ENCODE measurements at places on chromosomes 7 and 10. TPM values are rescaled to one million over a fixed set of nuclear protein-coding genes. Genes with fewer than 3 reads are reported as not detected.

DNA sequence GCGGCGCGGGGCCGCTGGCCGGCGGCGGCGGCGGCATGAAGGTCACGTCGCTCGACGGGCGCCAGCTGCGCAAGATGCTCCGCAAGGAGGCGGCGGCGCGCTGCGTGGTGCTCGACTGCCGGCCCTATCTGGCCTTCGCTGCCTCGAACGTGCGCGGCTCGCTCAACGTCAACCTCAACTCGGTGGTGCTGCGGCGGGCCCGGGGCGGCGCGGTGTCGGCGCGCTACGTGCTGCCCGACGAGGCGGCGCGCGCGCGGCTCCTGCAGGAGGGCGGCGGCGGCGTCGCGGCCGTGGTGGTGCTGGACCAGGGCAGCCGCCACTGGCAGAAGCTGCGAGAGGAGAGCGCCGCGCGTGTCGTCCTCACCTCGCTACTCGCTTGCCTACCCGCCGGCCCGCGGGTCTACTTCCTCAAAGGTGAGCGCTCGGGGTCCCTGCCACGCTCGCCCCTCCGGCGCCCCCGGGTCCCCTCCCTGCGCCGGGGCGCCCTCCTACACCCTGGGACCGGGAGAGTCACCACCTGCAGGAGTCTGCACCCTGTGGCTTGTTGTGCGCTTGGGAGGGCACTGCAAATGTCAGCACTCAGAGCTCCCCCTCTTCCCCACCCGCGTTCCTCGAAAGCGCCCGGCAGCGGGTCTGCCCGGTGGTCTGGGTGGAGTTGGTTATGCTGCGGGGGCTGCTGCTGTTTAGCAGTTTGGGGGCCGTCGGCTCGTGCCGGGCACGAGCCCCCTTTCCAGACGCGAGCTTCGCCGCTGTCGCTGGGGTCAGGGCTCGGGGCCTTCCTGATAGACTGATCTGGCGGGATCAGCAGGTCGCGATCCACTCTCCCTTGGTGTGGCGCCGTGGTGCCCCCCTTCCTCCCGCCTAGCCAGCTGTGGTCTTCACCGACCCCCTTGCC is 627 bp downstream of the DUSP5 start:
- DNase-seq, result peak; percentile 79
- H3K4me3 ChIP-seq, result peak overlapping the region; percentile 64
- H3K4me1 ChIP-seq, result peaks cover 79% of the 10 kb centered on the region
- H3K36me3 ChIP-seq, result no peaks in the 10 kb centered on the region
- peak overlapping the region; percentile 97 for H3K27ac ChIP-seq

Gene TRIM56
- total RNA-seq, result 14.3 TPM

Gene INTS15
- total RNA-seq, result 22.1 TPM

Gene GARS1
- 50.1 TPM for total RNA-seq

Gene EGFR
- 35.6 TPM for total RNA-seq

Gene CDNF
- total RNA-seq, result 1.5 TPM

Gene CCDC172
- not detected for total RNA-seq

Gene TRIM50
- 0.71 TPM for total RNA-seq

Measured in sigmoid colon (tissue), 7 donors.